ENCODE measurements at places on chromosomes 16 and 17. TPM values are rescaled to one million over a fixed set of nuclear protein-coding genes. Genes with fewer than 3 reads are reported as not detected.

Gene CMIP
- 15.5 TPM for total RNA-seq

Gene GJD3
- total RNA-seq: 3.9 TPM

Gene DNASE1L2
- total RNA-seq: 0.86 TPM

Gene PDF
- 15.1 TPM for total RNA-seq

Gene KRTAP9-2
- not detected for total RNA-seq

Gene CHST4
- total RNA-seq: not detected

Gene ZNF629
- total RNA-seq: 18.6 TPM

Gene KDM6B
- total RNA-seq: 8.0 TPM

Gene RASD1
- total RNA-seq: 1.1 TPM
